Activated naive CD4-positive, alpha-beta T cell treated with anti-CD3 and anti-CD28 coated beads, Interleukin-2, amount 10 ng/mL, durations not matched to agents 7 days and 5 days (primary cell): ENCODE measurements at places on chromosomes 2 and 18.
A peak's percentile ranks its signal among the peaks of the same experiment; 100 is the strongest.

DNA sequence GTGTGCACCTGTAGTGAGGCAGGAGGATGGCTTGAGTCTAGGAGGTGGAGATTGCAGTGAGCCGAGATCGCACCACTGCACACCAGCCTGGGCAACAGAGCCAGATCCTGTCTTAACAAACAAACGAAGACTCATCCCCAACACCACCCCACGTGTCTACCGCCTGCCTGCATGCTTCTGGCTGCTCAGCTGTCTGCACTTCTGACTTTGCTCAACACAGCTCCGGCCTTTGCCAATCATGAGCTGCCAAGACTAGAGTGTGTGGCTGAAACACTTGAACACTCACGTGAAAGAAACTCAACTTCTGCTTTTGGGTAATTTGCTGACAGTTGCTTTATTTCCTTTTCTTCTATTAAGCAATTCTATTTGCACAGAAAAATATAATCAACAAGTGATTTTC lies 32.1 kb upstream of the SP3 start:
- no peak for DNase-seq

DNA sequence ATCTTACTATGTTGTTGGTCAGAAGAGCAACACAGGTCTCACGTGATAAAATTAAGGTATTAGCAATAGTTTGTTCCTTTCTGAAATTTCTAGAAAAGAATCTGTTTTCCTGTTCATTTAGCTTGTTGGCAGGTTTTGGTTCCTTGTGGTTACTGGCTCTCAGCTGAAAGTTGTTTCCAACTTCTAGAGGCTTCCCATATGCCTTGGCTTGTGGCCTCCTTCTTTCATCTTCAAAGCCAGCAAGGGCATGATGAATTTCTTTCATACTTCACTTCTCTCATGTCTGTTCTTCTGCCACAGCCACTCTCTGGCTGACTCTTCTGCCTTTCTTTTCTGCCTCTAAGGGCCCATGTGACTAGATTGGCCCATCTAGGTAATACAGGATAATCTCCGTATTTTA lies 193.7 kb downstream of the TRIB2 start:
- no peak for DNase-seq

GRCh38 chr2:173858291-173858731 lies 106.9 kb downstream of the SP3 start:
- no peak for DNase-seq

- DNase-seq: no peak
Observed at GRCh38 chr18:13452388-13452811, 233.8 kb downstream of the LDLRAD4 start.

GRCh38 chr2:57776916-57777315 lies 269.7 kb upstream of the VRK2 start:
- DNase-seq: no peak

DNA sequence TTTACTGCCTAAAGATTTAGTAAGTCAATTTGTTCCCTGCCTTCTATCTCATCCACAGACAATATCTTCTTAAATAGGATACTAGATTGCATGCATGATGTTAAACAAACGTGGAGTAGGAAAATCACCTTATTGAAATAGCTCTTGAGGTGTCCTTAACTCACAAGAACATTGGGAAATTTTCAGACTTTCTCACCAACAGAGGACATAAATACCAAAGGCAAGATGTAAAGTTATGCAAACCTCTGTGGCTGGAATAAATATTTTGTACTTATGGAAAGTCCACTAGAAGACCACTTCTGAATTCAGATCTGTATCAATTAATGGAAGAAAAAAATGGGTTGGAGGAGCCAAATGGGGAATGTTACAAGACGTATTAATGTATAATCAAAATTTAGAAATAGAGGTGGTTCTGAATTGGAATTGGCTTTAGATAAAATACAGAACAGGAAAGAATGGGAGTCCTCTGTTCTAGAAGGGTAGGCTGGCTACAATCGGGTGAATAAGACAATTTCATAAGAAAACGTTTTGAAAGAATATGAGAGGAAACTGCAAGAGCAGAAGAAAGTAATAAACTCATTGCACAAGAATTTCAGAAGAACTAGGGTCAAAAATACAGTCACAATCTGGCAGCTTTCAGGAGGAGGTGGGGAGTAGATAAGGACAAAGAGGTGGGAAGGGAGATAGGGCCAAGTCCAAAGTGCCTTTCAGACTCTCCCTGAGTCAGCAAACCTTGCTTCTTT lies 69.3 kb upstream of the FN1 start:
- DNase-seq: no peak

DNA sequence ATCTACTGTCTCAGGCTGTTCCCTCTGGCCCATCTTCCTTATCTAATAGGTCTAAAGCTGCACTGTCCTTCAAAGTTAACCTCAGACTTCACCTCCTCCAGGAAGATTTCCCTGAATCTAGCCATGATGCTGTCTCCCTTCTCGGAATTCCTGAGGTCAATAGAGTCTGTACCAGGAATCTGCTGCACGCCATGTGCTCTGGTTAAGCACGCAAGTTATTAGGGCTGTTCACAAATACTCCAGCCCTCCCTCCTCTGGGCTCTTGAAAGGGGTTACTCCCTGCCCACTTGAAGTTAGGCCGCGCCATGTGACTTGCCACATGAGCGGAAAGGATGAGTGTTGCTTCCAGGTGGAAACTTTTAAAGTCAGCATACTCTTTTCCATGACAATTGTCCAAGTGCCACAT lies 43.6 kb downstream of the MCFD2 start:
- no peak for DNase-seq

- no peak for DNase-seq
Observed at GRCh38 chr2:238865744-238866355, 18.0 kb downstream of the TWIST2 start.

GRCh38 chr2:106851087-106851874 lies 34.7 kb downstream of the ST6GAL2 start:
- no peak for DNase-seq

GRCh38 chr2:28391564-28392296 lies 928 bp upstream of the FOSL2 start:
- peak; percentile 84 for DNase-seq
